ENCODE measurements at places on chromosomes 7 and 10.
A peak's percentile ranks its signal among the peaks of the same experiment; 100 is the strongest.

GRCh38 chr7:132751244-132751647, 175.0 kb upstream of the PLXNA4 start:
- no peak overlapping the region for H3K4me3 ChIP-seq
- H3K36me3 ChIP-seq: no peaks in the 10 kb centered on the region
- no peak overlapping the region for H3K27ac ChIP-seq
- no peaks in the 10 kb centered on the region for H3K4me1 ChIP-seq
- H3K27me3 ChIP-seq: peaks cover 8% of the 10 kb centered on the region
- no peak for DNase-seq

GRCh38 chr10:66405566-66405965, 520.3 kb upstream of the LRRTM3 start:
- no peak overlapping the region for H3K4me3 ChIP-seq
- no peaks in the 10 kb centered on the region for H3K4me1 ChIP-seq
- DNase-seq: no peak
- H3K27me3 ChIP-seq: no peaks in the 10 kb centered on the region
- no peak overlapping the region for H3K27ac ChIP-seq

- H3K27me3 ChIP-seq: no peaks in the 10 kb centered on the region
- peaks cover 8% of the 10 kb centered on the region for H3K4me1 ChIP-seq
Observed at GRCh38 chr7:111226800-111227199, 135.9 kb downstream of the LRRN3 start.

GRCh38 chr7:111763221-111763801, 201.0 kb upstream of the IMMP2L start:
- H3K4me1 ChIP-seq: no peaks in the 10 kb centered on the region
- no peak overlapping the region for H3K4me3 ChIP-seq
- no peak overlapping the region for H3K27ac ChIP-seq
- DNase-seq: no peak
- no peaks in the 10 kb centered on the region for H3K36me3 ChIP-seq
- peaks cover 2% of the 10 kb centered on the region for H3K27me3 ChIP-seq

GRCh38 chr10:30155401-30155800, 96.0 kb upstream of the JCAD start:
- peak overlapping the region; percentile 17 for H3K27ac ChIP-seq
- H3K4me3 ChIP-seq: no peak overlapping the region
- peak; percentile 26 for DNase-seq
- H3K4me1 ChIP-seq: peaks cover 31% of the 10 kb centered on the region
- H3K36me3 ChIP-seq: peaks cover 6% of the 10 kb centered on the region

DNA sequence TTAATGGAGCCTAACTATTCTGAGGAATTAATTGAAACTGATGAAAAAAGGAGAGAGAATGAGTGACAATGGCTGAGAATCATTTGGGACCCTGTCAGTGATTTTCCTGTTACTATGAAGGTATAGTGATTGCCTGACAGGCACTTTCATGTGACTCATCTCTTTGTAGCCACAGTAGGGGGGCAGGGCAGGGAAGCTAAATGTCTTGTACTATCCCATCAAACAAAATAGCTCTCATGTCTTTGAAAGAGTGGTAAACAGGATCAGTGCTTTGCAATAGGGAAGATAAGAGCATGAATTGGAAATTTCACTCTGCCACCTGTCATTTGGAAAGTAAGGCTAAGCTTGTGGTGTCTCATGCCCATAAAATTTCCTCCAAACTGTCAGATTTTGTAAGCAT, 94.5 kb upstream of the GSDME start:
- H3K27me3 ChIP-seq: no peaks in the 10 kb centered on the region
- H3K4me1 ChIP-seq: peaks cover 33% of the 10 kb centered on the region
- H3K4me3 ChIP-seq: no peak overlapping the region
- no peak overlapping the region for H3K27ac ChIP-seq

DNA sequence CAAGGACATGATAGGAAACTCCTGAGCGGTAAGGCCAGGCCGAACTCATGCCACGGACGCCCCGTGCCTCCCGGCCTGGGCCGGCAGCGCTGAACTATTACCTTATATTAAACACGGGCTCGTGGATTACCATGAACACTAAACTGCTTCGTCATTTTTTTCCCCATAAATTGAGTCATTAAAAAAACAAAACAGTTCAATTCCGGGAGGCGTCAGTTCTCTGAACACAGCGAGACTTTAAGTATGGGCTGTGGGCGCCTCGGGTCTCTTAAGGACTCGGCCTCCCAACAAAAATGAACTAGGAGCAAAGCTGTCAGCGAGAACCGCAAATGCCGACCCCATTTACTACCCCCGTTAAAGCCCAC, 519 bp downstream of the PITRM1 start:
- H3K27me3 ChIP-seq: peaks cover 31% of the 10 kb centered on the region
- H3K4me1 ChIP-seq: peaks cover 6% of the 10 kb centered on the region
- peak overlapping the region; percentile 92 for H3K4me3 ChIP-seq

DNA sequence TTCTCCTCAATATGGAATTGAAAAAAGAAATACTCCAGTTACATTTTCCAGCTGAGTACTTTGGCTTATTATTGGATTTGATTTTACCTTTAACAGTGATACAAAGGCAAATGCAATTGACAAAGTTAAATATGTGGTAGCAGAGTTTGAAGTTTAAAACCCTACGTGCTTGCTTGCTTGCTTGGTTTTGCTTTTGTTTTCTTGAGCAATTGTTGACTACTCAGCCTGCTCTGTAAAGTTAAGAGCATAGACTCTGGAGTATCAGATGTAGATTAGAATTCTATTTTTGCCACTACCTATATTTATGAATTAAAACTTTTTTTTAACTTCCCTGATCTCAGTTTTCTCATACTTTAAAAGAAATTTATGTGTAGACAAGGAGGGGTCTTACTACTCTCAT, 51.4 kb downstream of the PCDH15 start:
- no peaks in the 10 kb centered on the region for H3K27me3 ChIP-seq
- H3K27ac ChIP-seq: no peak overlapping the region
- no peaks in the 10 kb centered on the region for H3K36me3 ChIP-seq
- no peaks in the 10 kb centered on the region for H3K4me1 ChIP-seq
- no peak for DNase-seq

DNA sequence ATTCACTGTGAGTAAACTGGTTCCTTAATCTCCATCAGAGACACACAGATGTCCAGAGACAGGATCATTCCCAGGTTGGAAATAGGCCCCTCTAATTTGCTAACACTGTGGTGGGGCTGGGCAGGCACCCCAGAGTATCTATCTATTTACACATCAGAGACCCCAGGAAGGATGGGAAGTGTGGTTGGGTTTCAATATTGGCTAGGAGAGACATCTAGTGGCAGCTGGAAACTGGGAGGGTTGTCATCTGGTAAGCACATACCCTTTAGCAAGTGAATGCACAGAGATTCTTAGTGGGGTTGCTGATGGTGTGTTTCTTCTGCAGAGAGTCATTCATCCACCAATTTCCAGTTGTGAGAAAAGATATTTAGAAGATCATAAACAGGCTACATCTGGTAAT, 36.0 kb upstream of the NRG3 start:
- no peak for DNase-seq
- no peaks in the 10 kb centered on the region for H3K27me3 ChIP-seq
- H3K4me1 ChIP-seq: no peaks in the 10 kb centered on the region
- H3K36me3 ChIP-seq: no peaks in the 10 kb centered on the region
- no peak overlapping the region for H3K4me3 ChIP-seq
